ENCODE measurements at places on chromosomes 2 and 18. TPM values are rescaled to one million over a fixed set of nuclear protein-coding genes. Genes with fewer than 3 reads are reported as not detected.

Gene PSD4
- 2.6 TPM for total RNA-seq

Gene IKZF2
- 4.2 TPM for total RNA-seq

Gene AQP12A
- not detected for total RNA-seq

Gene RPRM
- total RNA-seq, result not detected

Gene NOSTRIN
- not detected for total RNA-seq

Gene TUBA3E
- not detected for total RNA-seq

Gene GKN1
- total RNA-seq, result not detected

Gene CTDP1
- 20.0 TPM for total RNA-seq
